Stimulated activated naive CD8-positive, alpha-beta T cell treated with anti-CD3 and anti-CD28 coated beads, Interleukin-15, Interleukin-2, amounts not matched to agents 100 U/mL and 50 U/mL, for 24 hours (primary cell): ENCODE measurements at places on chromosomes 3 and 15.

DNA sequence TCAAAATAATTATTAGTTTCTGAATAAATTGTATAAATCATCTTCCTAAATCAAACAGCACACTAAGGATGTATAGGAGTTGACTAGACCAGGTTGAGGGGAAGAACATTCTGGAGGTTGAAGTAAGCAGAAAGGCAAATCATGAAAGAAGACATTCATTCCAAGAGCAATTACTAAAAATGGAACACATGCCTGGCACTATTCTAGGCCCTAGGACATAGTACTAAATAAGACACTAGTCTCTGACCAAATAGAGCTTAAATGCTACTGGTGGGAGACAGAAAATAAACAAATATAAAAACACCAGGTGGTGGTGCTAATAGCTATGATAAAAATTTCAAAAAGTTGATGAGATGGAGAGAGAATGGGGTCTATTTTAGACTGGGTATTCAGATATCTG, 190.1 kb downstream of the TBC1D5 start:
- no peak for DNase-seq

- DNase-seq: no peak
Measured at GRCh38 chr15:70521576-70522322, 241.6 kb downstream of the UACA start.

DNA sequence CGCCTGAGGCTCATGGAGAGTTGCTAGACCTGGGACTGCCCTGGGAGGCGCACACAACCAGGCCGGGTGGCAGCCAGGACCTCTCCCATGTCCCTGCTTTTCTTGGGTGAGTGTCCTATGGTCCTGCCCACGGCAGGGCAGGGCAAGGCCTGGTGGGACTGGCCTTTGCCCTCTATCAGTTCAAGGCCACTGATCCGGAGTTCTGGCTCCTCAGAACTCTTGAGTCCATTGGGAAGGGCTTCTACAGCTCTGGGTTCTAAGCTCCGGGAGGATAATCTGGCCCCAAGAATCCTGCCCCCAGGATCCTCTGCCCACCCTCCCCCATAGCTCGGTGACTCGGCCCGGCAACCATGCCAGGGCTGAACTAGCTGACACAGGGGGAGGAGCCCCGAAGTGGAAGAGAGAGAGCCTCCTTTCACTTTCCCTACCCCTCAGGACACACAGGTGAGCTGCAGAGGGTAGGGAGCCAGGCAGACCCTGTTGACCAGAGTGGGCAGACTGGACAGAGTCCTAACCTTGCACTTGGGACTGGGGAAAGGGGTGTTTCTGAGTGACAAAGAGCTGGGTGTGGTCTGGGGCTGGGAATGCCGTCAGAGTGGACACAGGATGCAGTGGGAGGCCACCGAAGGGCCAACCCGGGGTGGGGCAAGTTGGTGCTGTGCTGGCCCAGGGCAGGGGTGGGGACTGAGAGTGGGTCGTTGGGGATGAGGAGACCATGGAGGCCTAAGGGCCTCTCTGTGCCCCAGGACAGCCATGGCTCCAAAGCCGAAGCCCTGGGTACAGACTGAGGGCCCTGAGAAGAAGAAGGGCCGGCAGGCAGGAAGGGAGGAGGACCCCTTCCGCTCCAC, 664 bp downstream of the PARP3 start:
- DNase-seq: peak; percentile 75

DNA sequence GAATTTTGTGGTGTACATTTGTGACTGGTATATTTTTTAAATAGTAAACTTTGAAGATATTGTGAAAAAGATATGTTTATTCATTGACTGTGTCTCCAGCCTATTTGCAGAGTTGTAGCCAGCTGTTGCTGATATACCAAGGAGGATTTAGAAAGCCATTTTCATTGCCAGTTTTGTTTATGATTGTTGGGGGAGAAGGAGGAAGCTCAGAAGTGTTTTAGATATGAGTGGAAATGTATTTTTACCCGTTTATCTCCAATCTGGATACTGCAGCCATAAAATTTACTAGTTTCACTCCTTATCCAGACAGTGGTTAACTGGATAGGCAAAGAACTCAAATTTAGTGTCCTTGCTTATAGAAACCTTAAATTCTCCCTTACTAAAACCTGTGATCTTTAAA, 18.8 kb downstream of the ATP11B start:
- no peak for DNase-seq

DNA sequence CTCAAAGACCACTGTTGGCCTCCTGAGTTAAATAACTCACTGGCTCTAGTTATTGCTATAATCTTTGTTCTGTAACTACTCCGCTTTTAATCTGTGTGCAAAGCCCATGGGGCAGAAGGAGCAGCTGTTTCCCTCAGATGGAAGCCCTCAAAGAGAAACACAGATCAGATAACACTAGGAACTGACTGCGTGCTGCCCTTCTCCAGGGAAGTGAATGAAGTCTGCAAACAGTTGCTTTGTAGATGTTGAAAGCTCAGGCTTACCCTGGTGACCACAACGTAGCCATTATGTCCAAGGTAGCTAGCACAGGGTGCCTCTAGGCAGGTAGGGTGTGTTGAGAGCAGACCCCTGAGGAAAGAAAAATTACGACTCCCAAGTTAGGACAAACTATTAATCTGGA, 152.3 kb upstream of the STAC start:
- no peak for DNase-seq

- no peak for DNase-seq
Measured at GRCh38 chr15:27936164-27936563, 163.0 kb downstream of the OCA2 start.

DNA sequence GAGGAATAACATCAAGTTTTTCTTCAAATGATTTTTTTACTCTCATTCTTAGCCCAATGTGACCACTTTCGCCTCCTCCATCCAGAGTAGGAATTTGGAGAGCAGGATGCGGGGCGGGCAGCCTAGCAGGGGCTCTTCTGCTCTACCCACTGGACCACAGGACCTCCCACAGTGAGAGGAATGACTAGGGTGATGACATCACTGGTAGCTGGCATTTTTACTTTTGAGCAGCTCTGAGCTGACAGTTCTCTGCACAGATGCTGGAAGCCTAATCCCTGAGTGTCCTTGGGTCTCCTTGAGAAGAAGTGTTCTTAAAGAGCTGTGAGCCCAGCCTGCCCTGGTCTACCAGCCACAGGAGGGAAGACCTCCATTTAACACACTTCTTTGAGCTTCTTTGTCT, 1.4 kb upstream of the HCN4 start:
- DNase-seq: no peak

GRCh38 chr3:127673191-127674100, 694 bp downstream of the ABTB1 start:
- peak; percentile 60 for DNase-seq

DNA sequence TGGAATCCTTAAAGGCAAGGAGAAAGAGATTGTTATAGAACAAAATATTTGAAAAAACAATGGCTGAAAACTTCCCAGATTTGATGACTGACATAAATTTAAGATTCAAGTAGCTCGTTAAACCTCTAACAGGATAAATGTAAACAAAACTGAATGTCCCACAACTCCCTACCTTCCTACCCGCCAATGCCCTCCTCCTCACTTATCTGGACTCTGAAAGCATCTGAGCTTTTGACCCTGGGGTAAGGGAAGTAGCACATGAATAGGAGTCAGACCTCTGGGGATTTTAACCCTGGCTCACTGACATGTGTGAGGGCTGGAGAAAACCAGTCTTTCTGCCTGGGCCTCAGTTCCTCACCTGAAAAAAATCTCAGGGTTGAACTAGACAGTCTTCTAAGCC, 26.9 kb downstream of the CYP19A1 start:
- no peak for DNase-seq

- DNase-seq: no peak
Measured at GRCh38 chr3:169493521-169494141, 169.9 kb downstream of the MECOM start.

- DNase-seq: no peak
Measured at GRCh38 chr3:176935194-176935888, 261.9 kb downstream of the TBL1XR1 start.

- DNase-seq: no peak
Measured at GRCh38 chr3:55619046-55619808, 132.1 kb upstream of the WNT5A start.

DNA sequence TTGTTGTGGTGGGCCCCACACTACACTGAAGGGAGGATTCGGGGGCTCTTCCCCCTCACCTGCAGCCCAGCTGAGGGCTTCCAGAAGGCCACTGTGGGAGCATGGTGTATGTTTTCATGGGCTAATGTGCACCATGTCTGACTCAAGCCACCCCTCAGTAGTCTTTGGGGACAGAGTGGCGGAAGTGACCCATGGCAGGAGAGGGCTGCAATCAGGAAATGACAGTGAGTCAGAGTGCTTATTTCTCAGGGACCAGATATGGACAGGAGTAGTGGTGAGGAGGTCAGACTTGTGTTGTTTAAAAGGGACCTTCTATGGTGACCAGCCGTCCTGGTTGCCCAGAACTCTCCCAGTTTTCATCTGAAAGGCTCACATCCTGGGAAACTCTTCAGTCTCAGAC, 32.8 kb upstream of the SLC9A9 start:
- no peak for DNase-seq

- no peak for DNase-seq
Measured at GRCh38 chr3:4732925-4733324, 239.8 kb downstream of the ITPR1 start.

DNA sequence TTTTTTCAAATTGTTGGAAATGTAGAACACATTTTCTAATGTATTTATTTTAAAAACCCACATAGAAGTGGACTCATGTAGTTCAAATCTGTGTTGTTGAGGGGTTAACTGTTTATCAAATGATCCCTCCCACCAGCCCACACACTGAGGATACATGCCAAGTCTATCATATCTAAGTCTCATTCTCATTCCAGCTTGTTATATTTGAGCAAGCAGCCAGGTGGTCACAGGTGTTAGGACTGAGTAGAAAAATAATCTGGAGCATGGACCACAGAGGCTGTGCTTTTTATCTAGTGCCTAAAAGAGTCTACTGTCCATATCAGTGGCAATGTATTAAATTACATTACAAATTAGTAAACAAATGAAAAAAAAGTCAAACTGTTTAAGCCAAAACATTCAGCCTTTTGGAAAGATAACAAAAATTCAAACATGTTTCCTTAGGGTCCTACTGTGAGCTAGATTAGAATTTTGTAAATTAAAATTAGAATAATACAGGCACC, 20.7 kb upstream of the SPESP1 start:
- no peak for DNase-seq

DNA sequence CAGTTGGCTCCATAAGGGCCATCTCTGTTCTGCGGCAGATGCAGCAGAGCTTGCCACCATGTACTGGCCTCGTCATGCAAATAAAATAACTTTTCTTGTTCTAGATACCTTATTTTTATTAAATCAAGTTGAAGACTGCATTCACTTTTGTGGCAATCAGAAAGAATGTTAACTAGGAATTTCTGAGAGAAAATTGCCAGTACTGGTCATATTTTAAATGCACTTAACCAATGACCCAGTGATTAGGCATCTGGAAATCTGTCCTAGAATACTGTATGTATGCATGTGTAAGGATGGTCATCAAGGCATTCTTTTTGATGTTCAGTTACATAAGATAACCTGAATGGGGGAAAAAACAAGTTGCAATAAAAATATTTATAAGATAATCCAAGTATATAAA, 34.2 kb upstream of the CSPG5 start:
- no peak for DNase-seq

GRCh38 chr3:64645243-64645642, 42.6 kb downstream of the ADAMTS9 start:
- DNase-seq: no peak

GRCh38 chr15:55796321-55796965, 53.5 kb upstream of the PRTG start:
- no peak for DNase-seq

DNA sequence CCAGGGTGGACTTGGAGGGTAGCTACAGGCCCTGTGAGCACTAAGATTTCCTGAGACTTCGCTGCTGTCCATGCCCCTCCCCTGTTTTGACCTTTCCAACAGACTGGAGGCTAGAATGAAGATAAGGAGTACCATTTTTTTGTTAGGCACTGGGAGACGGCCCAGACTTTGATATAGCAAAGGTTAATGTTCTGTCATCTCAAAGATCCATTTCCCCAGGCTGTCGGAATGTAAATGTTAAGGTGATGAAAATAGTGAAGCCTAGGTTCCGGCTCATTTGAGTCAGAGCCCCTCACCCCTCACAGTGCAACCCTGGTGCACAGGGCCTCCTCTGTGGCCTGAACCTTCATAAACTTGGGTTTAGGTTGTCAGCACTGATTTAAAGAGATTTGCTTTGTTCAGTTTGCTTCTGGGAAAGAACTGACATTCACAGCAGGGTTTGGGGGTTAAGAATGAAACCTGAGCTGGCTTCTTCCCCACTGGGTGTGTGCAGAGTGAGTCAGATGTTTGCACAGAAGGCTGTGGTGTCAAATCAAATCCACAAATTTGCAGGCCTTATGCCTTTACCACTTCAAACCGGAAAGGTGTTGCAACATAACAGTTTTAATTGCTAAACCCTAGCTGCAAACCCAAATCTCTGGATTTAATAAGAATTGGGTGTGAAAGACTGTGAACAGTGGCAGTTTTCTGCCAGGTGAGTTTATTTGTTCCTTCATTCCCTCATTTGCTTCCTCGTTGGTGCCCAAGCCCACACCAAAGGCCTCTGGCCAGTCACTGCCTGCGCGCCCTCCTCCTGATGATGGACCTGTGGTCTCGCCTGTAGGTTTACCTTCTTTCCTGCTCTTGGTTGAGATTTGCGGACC, 20.6 kb upstream of the KCTD6 start:
- DNase-seq: peak; percentile 50

- no peak for DNase-seq
Measured at GRCh38 chr3:11005686-11006256, 13.2 kb downstream of the SLC6A1 start.

DNA sequence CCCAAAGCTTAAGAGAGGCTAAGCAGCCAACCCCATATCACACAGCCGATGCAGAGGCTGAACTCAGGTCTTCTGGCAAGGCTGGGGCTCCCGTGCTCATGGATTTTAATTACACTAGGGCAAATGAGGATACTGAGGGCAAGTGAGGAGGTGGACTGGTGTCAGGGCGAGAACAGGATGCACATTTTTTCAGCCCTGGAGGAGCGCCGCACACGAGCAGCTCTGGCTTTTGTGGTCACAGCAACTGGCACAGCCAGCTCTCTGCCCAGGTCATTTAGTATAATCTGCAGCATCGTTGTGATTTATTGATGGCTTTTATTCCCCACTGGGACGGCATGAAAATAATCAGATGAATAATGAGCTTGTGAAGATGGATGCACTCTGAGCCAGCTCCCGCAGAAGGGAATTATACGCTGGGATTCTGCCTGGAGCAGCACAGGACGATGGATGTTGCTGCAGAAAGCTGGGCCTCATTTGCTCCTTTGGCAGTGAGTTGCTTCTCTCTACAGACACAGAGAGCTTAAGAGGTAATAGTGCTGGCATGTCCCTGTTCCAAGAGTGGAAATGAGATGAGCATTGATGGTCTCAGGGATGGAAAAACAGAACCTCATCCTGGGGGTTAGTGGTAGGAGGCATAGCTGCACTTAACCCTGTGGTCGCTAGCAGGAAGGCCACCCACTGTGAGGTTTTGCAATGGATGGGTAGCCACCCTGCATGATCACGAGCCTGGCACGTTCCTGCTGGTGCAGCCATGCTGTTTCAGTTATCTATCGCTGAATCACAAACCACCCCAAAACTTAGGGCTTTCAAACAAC, 135.4 kb downstream of the UACA start:
- no peak for DNase-seq
